ENCODE measurements at places on chromosomes 13 and 19.

- DNase-seq, result no peak
Measured at GRCh38 chr13:35988648-35989081, 142.5 kb downstream of the DCLK1 start.

DNA sequence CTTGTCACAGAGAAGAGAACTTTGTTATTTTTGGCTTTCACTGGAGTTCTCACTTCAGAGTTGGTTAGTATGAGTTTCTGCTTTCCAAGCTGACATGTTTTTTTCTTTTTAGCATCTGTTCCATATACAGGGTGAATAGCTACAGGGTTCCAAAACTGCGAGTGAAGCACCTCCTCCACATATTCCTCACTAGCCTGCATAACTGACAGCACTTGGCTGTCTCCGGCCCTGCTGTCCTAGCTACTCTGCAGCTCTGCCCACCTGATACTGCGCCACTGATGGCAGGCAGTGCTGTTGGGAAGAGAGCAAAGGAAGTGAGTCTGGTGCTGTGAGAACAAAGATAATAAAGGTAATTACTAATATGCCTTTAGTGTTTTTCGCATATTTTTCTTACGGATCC is 6.8 kb downstream of the ATP8A2 start:
- no peak for DNase-seq

DNA sequence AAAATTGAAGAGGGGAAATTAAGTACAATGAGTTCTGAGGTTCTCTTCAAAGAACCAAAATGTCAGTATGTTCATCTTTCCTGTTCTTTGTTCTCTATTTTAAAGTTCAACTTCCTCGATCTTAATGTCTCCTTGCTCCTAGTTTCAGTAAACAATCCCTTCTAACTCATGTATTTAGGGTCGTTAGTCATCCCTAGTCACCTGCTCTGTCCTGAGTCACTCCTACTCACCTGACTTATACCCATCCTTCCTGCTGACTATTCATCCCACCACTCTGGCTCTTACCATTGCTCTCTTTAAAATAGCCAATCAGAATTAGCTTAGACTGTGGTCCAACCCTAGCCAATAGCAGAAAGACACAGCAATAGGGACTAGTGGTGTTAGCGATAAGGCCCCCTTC is 24.3 kb downstream of the ZNF90 start:
- DNase-seq, result no peak

GRCh38 chr19:33554391-33554790 is 32.8 kb upstream of the PEPD start:
- no peak for DNase-seq

- DNase-seq, result no peak
Measured at GRCh38 chr13:77285098-77285497, 41.8 kb downstream of the MYCBP2 start.

GRCh38 chr13:66483712-66484111 is 746.4 kb downstream of the PCDH9 start:
- DNase-seq, result no peak

- DNase-seq, result no peak
Measured at GRCh38 chr13:113364311-113364889, 470 bp upstream of the GRTP1 start.

- no peak for DNase-seq
Measured at GRCh38 chr19:40147338-40147692, 43.9 kb upstream of the MAP3K10 start.

All from NCI-H748 treated with DMSO at 0.1 percent for 48 hours (cell line).